ENCODE measurements at places on chromosomes 12 and 14. TPM values are rescaled to one million over a fixed set of nuclear protein-coding genes. Genes with fewer than 3 reads are reported as not detected.

KRT80 gene
- 0.17 TPM for total RNA-seq

SERPINA10 gene
- total RNA-seq, result not detected

ERH gene
- total RNA-seq, result 168 TPM

PIWIL1 gene
- not detected for total RNA-seq
